ENCODE measurements at places on chromosomes 7 and 10.
A peak's percentile ranks its signal among the peaks of the same experiment; 100 is the strongest.

DNA sequence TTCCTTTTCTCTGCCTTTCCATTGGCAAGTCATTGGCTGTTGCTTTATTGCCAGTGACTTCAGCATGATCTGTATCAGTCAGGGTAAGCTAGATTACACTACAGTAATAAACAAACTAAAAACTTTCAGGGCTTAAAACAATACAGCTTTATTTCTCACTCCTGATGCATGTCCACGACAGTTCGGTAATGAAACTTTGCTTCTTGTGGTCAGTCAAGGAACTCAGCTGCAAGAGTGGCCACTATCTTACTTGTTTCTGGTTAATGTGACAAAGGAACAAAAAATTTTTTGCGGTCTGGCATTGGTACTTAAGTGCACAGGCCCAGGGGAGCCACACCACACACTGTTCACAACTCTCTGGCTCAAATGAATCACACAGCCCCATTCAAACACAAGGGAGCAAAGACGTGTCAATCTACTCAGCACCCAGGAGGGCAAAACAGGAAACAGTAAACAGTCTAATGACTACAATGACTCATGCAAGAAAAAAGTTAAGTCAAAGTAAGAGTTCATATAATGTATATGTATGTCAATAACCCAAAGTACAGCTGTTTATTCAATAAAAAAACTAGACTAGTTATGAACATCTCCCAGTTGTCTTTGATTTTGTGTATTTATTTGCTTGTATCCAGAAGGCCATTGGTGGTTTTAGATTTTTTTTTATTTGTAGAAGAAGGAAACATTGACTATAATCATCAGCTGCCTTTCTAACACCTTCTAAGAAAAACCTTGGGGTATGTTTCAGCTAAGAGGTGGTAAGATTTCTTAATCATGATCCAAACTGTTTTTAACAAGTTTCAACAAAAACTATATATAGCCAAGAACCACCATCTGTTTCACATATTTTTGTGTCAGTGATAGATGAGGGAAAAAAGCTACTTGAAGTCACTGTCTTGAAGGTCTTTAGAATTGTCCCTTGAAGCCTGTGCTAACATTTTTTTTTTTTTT, 134.4 kb upstream of the FAM3C start:
- DNase-seq: peak; percentile 45

GRCh38 chr7:124059375-124059774, 26.5 kb upstream of the TMEM229A start:
- no peak for DNase-seq

- no peak for DNase-seq
Observed at GRCh38 chr7:113742377-113742776, 176.4 kb downstream of the PPP1R3A start.

GRCh38 chr7:5064391-5065106, 18.9 kb downstream of the RBAK start:
- DNase-seq: no peak

GRCh38 chr10:86354761-86355540, 11.6 kb downstream of the GRID1 start:
- no peak for DNase-seq

GRCh38 chr7:23691320-23691719, 11.3 kb downstream of the FAM221A start:
- DNase-seq: no peak
